Amniotic stem cell (primary cell): ENCODE measurements at places on chromosomes 2 and 18.
A peak's percentile ranks its signal among the peaks of the same experiment; 100 is the strongest.

- DNase-seq, result peak; percentile 82
These were observed 10.0 kb upstream of the ADAM17 start for GRCh38 chr2:9565436-9566153.

GRCh38 chr2:191617575-191617974 is 60.4 kb upstream of the NABP1 start:
- DNase-seq, result no peak

DNA sequence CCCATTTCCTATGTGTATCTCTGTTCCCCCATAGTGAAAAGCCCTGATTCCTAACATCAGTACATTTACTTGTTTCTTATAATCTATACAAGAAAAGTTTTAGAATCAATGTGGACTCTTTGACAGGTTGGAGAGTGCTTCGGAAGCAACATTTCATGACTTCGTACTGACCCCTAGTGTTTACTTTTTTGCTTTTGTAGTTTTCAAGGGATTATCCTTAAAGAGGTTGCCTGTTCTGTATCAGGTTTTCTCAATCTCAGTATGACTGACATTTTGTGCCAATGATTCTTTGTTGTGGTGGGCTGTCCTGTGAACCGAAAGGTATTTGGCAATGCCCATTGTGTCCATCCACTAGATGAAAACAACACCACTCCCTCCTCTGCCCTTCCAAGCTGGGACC is 43.3 kb upstream of the SERPINB2 start:
- DNase-seq, result peak; percentile 43

GRCh38 chr18:49584394-49584793 is 22.5 kb downstream of the LIPG start:
- no peak for DNase-seq

GRCh38 chr2:148459377-148459778 is 185.2 kb upstream of the EPC2 start:
- DNase-seq, result no peak

- peak; percentile 4 for DNase-seq
These were observed 42.0 kb downstream of the EPHA4 start for GRCh38 chr2:221529943-221530652.

- no peak for DNase-seq
These were observed 9.3 kb upstream of the TBC1D8 start for GRCh38 chr2:101160454-101160853.

- no peak for DNase-seq
These were observed 92.7 kb downstream of the ZNF516 start for GRCh38 chr18:76402026-76402990.

GRCh38 chr18:13366131-13366530 is 147.6 kb downstream of the LDLRAD4 start:
- no peak for DNase-seq

GRCh38 chr2:24040511-24040910 is 6.7 kb downstream of the WDCP start:
- DNase-seq, result no peak

GRCh38 chr2:136801661-136802060 is 36.3 kb downstream of the THSD7B start:
- no peak for DNase-seq

DNA sequence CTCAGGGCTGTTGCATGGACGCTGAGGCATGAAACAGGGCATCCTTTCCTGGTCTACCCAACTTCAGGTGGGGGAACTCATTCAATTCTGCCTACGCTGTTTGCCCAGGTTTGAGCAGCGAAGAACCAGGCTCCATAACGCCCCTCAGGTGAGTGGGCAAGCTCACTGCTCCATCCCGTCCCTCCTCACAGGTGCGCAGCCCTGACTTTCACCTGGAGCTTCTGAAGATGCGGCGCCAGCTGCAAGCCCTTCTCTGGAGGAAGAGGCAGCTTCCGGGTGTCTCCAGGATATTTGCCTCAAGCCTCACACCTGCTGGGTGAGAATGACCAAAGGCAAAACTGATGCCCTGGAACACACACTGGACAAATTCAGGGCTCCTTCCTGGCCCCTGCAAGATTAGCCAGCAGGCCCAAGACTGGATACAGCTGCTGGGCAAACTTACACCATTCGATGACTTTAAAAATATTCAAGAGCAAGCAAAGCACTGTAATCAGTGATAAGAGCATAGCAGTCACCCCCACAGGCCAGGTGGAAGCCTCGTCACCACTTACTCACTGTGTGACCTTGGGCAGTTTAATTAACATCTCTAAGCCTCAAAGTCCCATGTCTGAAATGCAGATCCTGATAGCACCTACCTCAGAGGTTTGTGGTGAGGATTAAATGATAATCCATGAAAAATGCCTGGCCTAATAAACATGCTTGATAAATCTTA is 97.7 kb downstream of the GYPC start:
- DNase-seq, result no peak

DNA sequence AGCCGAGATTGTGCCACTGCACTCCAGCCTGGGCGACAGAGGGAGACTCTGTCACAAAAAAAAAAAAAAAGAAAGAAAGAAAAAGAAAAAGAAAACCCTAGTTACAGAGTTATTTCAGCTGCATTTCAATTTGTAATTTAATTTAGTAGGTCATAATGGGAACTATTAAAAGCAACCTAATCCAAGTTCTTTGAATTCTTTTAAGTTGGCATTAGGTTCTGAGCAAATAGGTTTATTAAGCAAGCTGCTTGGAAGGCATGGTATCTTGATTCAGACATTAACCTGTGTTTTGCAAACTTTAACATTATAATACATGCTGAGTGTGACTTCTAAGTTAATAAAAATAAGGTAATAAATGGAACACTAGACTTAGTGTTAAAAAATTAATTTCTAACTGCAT is 29.8 kb upstream of the COBLL1 start:
- no peak for DNase-seq

- DNase-seq, result peak; percentile 82
These were observed 214.1 kb upstream of the COPS8 start for GRCh38 chr2:236871500-236872001.

DNA sequence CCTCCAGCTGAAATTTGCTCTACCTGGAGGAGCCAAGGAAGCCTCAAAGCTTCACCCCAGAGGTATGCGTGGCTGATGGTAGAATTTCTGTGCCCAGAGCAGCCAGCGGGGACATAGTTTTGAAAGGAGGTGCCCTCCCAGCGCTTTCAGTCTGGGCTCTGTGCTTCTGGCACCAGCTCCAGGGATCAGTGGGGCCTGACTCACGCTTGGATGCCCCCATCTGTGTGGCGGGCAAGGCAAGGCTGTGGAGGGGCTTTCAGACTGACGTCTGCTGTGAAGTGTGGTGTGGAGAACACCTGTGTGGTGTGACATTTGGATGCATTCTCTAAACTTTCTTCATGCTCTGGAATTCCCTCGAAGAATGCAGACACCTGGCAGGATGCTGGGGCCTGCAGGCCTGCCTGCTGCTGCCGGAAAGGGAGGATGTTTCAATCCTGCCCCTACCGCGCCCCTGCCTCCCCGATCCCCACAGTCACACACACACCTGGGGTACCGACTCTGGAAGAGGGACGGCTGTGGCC is 84.1 kb downstream of the CTIF start:
- DNase-seq, result peak; percentile 16

DNA sequence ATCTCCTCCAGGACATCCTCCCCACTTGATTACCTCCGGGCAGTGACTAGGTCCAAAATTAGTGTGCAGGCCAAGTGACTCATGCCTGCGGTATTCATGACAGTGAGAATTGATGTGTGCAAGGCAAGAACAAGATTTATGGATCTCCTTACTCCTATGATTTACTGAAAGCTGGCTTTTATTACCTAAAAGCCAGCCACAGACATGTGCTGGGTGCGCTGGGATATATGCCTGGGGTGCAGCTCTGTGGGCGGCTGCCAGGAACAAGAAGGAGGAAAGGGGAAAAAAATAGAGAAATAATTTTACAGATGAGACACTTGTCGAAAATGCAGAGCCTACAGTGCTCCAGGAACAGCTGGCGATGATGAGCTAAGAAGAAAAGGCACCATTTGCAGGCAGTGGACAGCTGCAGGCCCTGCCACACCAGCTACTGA is 359.3 kb downstream of the CMPK2 start:
- peak; percentile 33 for DNase-seq

DNA sequence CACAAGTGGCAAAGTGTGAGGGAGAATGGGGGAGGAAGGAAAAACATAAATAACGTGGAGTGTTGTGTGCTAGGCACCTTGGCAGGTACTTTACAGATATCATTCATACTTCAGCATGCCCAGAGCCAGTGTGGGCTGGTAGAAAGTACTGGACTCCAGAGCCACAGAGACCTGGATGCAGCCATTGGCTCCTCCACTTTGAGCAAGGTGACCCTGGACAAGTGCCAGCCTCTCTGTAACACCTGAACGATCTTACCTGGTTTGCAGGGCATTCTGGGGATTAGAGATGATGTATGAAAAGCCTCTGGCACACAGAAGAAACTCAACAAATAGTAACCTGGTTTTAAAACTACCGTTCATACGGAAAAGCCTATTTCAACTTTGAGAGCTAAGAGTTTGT is 6.3 kb downstream of the LOXHD1 start:
- DNase-seq, result no peak

- no peak for DNase-seq
These were observed 106.8 kb downstream of the KLHL29 start for GRCh38 chr2:23491591-23492336.

- DNase-seq, result no peak
These were observed 14.9 kb upstream of the ECEL1 start for GRCh38 chr2:232502511-232502910.

DNA sequence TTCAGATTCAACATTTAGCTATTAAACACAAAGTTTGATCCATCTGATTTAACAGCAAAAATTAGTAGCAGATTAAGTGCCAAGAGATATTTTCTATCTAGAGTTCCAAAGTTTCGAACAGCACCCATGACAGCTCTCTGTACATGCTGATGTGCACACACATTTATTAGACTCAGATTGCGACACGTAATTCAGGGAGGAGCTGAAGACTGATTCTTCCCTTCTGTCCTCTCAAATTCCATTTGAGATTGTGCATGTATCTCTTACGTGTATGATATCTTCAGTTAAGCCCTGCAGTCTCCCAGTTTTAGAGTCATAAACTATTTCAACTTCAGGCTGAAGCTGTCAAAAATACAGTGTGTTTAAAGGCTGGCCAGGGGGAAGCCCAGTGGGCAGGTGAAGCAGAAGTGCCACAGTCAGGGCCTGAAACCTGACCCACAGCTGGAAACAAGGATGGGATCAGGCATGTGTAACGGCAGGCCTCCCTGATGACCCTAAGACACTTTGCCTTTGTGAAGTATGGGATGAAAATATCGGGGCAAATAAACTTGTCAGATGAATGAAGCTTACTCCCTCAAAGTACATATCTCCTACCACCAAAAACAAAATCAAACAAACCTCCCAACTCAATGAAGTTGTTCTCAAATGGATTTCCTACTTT is 30.6 kb downstream of the CYB5A start:
- no peak for DNase-seq

DNA sequence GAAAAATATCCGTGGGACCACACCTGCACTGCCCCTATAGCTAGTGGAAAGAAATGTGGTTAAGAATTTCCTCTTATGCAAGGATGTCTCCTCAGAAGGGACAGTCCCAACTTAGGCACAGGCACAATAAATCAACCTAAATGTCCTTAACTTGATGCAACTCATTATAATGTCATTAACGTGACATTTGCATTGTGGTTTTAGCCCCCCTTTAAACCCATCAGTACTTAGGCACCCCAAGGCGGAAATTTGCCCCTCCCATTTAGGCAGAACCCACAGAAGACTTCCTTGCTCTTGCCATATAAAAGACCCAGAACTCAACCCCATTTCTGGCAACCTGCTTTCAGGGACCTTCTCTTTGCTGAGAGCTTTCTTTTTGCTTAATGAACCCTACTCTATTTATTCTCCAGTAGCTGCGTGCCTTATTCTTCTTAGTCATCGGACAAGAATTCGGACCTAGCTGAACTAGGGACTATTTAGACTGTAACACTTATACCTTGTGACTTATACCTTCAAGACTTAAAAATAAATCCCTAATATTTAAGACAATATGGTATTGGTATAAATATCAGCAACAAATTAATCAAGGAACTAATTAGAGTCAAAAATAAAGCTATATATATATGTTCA is 1281.6 kb upstream of the TMEFF2 start:
- no peak for DNase-seq

DNA sequence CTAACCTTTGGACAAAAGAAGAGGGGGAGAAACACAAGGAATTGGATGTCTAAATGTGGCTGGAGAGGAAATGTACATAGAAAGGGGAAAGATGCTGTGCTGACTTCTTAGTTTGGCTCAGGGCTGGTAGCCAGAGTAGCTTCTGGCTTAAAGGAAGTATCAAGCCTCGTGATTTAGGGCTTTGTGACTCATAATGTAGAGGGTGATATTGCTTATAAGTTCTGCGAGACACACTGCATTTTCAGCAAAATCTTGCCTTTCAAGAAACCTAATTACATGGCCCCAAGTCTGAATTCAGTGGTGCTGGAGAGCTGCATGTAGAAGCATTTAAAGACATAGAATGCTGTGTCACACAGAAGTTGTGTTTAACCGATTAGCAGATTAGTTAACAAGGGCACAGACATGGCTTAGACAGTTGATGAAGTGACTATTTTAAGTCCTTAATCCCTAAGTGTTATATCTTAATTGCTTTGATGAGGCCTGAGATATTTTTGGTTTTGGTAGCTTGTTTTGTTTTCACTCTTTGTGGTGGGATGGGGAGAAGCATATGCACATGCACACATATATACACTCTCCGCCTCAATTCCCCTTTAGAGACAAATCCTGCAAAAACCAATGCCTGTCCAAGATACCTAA is 66.4 kb downstream of the EPAS1 start:
- DNase-seq, result peak; percentile 28

- DNase-seq, result no peak
These were observed 6.9 kb upstream of the PTPN2 start for GRCh38 chr18:12890964-12891363.

- DNase-seq, result no peak
These were observed 1.9 kb downstream of the AGFG1 start for GRCh38 chr2:227473806-227474205.

DNA sequence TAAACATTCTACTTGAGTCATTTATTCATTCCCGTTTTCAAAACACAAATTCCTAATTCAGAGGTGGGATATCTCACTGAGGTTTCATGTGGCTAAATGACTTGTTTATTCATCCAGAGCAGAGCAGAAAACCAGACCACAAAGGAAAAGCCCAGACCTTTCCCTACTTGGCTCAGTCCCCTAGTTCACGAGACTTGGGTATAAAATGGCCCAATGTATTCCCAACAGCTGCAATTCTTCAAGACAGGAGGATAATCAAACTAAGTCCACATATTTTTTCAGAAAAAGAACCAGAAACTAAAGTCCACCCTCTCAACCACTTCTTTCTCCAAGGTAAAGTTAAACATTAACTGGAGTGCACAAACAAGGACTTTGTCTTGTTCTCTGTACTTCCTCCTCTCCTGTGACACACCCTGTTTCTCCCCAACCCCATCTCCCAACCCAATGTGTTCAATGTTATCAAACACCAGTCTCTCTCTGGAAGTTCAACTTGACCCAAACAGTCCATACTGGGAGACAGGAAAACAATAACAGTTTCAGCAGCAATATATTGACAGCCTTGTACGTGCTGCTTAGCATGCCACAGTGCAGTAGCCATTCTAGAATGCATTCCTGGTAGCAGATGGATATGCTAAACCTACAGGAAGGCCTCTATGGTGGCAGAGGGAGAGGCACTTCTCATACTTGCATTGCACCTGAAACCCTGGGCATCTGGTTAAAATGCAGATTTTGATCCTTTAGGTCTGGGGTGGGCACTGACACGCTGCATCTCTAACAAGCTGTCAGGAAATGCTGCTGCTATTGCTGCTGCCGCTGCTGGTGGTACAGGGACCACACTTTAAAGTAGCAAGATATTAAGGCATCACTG is 110.7 kb downstream of the INO80D start:
- no peak for DNase-seq

GRCh38 chr2:200716386-200716785 is 95.3 kb upstream of the BZW1 start:
- no peak for DNase-seq

- DNase-seq, result no peak
These were observed 678.7 kb downstream of the EPHA4 start for GRCh38 chr2:220893411-220893810.
